ENCODE measurements at places on chromosomes 12 and 14.

- DNase-seq: no peak
Measured at GRCh38 chr12:13318231-13319015, 121.9 kb downstream of the EMP1 start.

DNA sequence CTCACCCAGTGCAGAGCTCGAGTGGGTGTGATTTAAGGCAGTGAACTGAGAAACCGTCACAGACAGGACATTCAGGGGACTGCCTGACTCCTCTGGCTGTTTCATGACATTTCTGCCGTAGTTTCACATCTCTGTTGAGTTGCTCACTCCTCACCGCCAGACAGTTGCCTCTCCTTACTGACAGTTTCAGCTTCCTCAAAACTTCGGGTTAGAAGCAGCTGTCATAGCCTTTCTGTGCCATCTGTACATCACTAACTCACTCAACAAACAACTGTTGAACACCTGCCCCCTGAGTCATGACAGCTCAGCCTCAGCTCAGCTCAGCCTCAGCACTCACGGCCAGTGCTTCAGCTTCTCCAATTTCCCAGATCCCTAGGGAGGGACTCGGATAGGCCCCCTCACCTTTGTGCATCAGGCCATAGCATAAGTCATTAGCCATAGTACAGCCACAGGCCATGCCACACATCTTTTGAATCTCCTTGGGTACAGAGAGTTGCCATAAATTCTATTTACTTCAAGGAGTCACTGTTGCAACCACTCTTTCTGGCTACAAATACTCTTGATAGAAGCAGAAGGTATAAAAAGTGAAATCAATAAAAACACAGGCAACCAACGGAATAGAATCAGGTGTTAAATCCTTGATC lies 6.2 kb upstream of the SLC15A4 start:
- DNase-seq: no peak

GRCh38 chr14:23306412-23307145 lies at the start of gene BCL2L2:
BCL2L2 (plus strand) TSS chr14:23306833; CDS start chr14:23307768, 935 bp downstream.
- DNase-seq: peak; percentile 90

DNA sequence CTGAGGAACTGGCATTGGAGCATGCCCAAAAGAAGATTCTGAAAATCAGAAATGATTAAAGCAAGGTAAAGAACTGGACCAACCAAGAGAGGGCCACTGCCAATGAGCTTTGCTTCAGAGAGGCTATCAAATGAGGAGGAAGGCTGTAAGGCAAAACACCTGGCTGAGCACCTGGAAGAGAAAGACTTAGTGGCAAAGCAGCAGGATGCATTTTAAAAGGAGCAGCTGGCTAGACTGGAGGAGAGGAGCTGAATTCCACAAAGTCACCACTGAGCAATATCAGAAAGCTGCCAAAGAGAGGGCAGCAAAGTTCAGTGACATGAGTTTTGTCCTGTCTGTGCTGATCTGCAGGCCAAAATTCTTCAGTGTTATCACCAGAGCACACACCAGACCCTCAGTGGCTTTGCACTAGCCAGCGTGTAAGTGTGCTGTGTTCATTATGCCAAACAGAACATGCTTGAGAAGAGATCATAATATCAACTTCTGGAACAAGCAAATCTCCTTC lies 338.7 kb downstream of the TRHDE start:
- DNase-seq: no peak

DNA sequence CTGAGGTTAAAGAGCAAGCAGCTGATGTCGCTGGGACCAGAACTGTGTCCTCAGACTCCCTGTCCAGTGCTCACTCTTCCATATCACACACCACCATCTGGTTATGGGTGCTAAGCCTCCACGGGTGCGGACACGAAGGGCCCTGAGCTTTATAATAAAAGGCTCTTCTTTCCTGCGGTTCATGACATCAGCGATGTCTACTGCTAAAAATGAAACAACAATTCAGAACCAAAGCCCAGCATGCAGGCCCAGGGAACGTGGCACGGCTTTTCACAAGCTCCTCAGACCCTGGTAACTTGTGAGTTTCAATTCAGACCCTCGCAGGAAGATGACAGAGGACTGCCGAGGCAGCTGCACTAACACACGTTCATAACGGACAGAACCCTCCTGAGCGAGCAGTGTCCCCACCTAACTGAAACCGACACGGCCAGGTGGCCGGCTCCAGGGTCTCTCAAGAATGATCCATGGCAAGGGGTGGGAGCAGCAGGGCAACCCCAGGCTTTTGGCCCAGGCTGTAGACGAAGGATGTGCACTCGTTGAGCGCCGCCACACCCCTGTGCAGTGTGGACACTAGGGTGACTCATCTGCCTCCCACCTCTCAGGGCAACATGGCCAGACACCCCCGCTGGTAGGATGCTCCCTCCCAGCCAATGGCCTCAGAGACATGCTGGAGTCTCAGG lies 180.3 kb downstream of the CALM1 start:
- no peak for DNase-seq

DNA sequence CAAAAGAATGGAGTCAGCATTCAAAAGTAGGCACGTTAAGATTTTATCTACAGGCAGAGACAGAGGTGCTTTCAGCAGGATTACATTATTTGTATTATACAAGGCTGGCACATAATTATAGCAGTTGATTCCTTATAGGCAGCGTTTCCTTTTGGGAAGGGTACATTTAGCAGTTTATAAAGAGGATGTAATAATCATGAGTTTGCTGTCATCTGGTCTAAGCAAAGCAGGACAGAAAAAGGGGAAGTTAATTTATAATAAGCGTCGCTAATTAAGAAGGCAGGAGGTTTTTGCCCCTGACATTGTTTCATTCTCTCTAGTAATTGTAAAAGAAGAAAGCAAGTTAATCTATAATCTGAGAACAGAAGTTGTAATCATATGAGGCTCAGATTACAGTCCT lies 259.9 kb upstream of the MDGA2 start:
- DNase-seq: no peak

GRCh38 chr12:91052026-91052425 lies 5.8 kb downstream of the KERA start:
- no peak for DNase-seq

DNA sequence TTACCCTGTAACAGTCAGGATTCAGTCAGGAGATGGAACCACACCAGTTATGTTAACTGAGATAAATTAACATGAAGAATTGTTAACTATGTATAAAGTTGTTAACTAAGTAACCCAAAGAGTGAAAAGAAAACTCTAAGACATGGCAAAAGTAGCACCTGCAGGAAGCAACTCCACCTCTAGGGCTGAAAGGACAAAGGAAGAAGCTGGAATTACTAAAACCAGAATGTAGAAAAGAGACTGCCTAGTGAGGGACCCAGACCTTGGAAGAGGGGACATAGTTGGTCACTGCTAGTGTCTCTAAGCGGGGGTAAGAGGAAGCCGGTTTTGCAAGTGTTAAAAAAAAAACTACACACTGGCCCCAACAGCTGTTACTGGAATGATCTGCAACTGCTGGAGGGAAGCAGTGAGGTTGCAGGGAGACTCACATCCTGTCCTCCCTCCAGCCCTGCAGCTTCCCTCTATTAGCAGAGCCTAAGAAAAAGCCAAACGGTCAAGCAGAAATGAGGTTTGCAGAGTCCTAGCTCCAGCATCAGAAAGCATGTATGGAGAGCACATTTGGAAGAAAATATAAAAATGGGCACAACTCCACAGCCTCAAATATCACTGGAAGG lies 39.8 kb downstream of the GPR135 start:
- DNase-seq: peak; percentile 36

DNA sequence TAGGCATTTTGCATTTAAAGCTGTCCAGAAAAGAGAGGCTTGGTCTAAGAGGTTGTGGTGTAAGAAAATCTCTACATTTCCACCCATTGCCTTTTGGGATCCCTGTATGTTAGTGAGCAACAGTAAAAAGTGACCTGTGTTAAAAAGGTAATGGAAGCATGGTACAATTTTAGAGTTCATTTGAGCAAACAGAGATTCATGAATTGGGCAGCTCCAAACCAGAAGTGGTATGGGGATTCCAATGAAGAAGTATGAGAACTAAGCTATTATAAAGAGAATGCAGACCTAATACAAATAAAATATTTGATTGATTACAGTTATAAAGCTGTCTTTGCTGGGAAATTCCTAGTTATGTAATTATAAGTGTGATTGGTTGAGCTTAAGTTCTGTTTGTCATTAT lies 907.0 kb downstream of the DIO2 start:
- DNase-seq: no peak

DNA sequence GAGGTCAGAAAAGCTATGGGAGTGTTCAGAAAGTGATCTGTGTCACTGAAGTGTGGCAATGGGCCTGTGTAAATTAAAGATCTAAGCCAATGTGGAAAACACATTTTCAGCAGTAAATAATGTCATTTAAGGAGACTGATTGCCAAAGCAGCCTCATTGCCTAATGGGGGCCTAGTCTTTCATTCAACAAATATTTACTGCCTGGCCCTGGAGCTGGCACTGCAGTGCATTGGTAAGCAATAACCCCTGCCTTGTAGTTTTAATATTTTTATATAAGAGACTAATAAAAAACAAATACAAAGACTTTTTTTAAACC lies 326.6 kb downstream of the BTG1 start:
- DNase-seq: peak; percentile 4

DNA sequence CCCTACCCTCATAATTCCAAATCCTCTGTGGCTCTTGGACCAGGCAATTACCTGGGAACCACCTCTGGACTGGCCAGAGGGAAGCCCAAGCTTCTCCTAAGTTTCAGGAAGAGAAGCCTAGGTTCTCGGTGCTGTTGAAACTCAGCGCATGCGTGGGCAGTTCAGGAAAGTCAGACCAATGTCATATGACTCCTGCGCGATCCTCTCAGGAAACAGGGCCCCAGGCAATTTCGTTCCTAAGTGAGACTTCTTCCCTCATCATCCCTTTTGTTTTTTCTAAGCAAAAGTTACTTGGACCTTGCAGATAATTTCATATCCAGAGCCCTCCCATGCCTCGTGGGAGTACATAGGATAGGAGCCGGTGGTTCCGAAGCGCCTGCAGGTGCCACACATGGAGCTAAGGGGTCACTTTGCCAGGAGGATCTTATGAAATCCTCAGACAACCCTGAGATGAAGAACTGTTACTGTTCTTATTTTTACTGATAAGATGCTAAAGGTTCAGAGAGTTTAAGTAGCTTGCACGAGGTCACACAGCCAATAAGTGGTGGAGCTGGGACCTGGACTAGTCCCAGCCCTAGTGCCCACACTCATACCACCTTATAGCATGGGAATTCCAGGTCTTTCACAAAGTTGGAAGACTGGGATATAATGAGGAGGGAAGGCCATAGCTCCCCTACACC lies 168.2 kb downstream of the ZFP36L1 start:
- DNase-seq: no peak

GRCh38 chr12:130433834-130434233 lies 96.1 kb downstream of the PIWIL1 start:
- no peak for DNase-seq

DNA sequence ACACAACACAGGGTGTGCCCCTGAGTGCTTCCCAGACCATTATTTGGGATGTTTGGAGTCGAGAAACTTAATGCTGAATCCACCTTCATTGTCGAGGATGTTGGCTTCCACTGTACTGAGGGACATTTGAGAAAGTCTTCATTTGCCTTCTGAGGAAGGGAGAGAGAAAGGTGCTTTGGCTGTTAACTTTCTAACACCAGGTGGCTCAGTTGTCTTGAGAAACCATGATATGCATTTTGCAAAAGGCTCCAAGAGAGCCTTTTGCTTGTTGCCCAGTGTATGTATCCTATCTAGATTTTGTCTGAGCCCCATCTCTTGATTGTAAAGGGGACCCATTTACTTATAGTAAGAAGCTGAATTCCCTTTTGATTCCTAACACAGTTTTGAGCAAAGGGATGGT lies 28.6 kb upstream of the NRXN3 start:
- no peak for DNase-seq

DNA sequence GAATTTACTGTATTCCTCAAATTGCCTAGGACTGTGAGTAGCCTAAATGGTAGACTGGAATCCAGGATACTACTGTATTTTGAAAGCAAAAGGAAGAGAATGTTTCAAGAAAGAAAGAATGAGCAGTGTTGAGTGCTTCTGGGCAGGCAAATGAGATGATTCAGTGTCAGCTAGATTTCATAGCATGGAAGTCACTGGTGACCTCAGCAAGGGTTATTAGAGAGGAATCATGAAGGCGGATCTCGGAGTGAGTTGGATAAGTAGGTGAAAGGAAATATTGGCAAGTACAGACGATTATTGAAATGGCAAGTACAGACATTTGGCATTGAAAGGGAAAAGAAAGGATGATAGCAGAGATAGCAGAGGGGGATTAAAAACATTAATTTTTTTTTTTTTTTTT lies 27.1 kb downstream of the VRK1 start:
- peak; percentile 61 for DNase-seq

- DNase-seq: no peak
Measured at GRCh38 chr14:76701436-76701835, 59.8 kb upstream of the VASH1 start.

GRCh38 chr12:3658327-3659163 lies 94.4 kb downstream of the CRACR2A start:
- DNase-seq: peak; percentile 61

GRCh38 chr14:66543996-66544395 lies 36.0 kb downstream of the GPHN start:
- DNase-seq: no peak

GRCh38 chr12:80277732-80278131 lies 166.3 kb upstream of the PTPRQ start:
- DNase-seq: no peak

DNA sequence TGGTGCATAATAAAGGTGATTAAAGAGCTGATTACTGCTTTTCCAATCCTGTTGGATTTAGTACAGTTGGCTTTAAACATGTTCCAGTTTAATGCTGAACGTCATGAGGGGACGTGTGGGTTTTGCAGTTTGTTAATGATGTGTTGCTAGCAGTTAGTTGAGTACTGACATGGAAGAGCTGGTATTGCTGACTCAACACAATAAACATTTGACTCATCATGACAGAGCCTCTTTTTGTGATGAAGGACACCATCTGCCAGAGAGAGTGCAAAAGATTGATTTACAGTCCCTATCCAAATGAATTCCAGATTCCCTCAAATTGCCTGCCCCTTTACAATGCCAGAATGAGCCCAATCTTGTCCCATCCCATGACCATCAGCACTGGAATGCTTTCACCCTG lies 346.2 kb upstream of the PRICKLE1 start:
- no peak for DNase-seq

- DNase-seq: no peak
Measured at GRCh38 chr12:111269718-111270117, 99.2 kb downstream of the PHETA1 start.

GRCh38 chr12:97560350-97560749 lies 97.7 kb downstream of the RMST start:
- no peak for DNase-seq

- peak; percentile 58 for DNase-seq
Measured at GRCh38 chr12:104957719-104958000, 430 bp downstream of the SLC41A2 start.

DNA sequence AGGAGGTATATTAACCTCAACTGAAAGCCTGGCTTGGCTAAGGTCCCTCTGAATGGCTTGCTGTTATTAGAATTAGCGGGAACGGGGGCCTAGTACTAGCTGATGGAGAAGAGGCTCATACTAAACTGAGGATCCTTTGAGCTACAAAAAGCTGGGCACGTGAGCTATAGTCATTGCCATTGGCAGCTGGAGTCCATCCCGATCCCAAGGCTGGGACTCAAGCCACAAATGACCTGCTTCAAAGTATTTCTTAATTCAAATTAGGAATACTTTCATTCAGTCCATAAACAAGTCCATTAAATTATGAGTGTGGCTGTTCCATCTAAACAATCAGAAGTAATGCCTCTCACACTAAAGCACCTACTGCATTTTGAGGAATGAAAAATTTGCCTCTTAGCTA lies 114.5 kb downstream of the DACT1 start:
- DNase-seq: no peak

- DNase-seq: no peak
Measured at GRCh38 chr12:47757364-47757839, 1.3 kb downstream of the RAPGEF3 start.
